ENCODE measurements at places on chromosomes 3 and 15.
A peak's percentile ranks its signal among the peaks of the same experiment; 100 is the strongest.

DNA sequence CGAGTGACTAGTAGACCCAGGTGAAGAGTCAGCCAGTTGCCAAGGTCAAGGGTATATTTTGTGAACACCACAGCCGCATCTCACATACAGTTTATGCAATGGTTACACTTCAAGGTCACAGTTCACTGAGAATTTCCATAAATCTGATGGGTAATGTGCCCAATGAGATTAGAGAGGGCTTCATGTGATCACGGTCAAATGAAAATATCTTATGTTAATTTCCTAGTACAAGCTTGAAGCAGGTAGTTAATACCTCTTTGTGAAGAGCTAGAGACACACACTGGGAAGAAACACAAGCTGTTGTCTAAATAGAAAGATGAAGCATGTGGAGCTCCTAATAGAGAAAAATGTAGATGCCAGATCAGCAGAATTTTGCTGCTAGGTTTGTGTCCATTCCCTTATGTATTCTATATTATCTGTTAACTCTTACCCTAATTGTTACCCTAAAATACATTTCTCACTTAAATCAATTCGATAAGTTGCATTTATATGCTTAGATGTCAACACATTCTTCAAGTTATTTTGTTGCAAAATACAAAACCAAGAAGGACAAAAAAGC lies 136.0 kb downstream of the NR2F2 start:
- no peak for DNase-seq

DNA sequence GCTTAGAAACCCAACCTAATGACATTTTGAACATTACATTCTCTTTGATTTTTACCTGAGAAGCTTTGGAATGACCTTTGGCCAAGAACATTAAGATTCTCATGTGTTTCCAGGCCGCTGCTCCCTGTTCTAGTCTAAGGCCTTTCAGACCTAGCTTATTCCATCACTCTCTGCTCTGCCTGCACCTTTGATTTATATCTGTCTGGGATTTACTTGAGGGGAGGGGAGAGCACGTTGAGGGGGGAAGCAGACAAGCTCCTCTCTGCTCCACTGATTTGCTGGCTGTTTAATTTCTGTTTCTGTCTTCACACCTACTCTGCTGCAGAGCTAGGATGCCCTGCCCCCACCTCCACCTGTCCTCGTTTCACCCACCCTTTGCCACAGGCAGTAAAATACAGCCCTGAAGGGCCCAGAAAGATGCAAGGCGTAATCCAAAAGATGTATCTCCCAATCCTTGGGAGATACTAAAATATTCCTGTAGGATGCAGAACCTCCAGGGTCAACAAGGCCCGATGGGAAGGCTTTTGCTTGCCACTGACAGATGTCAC lies 429.8 kb downstream of the EPHB1 start:
- DNase-seq, result no peak

GRCh38 chr3:33919312-33920120 lies 121.1 kb downstream of the PDCD6IP start:
- DNase-seq, result no peak

- peak; percentile 61 for DNase-seq
These were observed 93.9 kb upstream of the RASGRF1 start for GRCh38 chr15:79184465-79184892.

DNA sequence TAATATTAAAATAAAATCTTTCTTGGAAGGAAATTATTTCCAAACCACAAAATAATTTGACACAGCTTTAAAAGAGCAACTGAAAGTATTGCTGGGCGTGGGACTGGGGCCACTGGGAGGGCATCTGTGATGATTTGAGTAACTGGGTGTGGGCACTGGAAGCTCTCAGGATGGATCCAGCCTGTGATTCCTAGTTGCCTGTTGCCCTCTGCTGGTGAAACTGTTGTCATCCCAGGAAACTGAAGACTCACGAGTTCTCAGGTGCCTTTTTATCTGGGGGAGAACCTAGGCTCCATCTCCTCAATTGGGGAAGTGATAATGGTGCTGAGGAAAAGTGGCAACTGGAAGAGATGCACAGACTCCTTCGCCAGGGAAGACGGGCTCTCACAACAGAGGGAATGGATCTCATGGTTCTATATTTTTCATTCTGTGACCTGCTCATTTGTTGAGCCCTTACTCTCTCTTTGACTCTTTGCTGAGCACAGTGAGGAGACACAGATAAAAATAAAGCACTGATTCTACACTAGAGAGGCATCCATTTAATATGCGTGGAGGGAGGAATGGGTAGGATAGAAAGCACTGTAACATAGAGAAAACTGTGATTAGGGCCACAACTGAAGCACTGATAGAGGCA lies 61.6 kb downstream of the TPRG1 start:
- DNase-seq, result peak; percentile 9

DNA sequence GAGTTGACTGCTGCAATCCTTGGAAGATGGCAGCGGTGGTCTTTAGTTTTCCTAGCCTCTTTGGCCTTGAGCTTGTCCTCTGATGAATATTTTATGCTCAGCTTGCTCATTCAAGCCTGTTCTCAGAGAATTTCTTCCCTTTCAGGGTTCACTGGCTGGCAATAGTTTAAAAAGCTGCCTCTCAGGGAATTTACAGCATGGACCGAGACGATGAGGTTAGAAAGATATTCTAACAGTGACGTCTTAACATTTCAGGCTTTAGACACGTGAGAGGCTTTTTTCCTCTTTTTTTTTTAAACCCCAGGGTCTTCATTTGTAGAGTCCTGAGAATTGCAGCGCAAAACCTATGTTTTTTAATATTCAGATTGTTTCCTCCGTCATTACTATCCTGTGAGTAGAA lies 120.3 kb upstream of the CLSTN2 start:
- DNase-seq, result no peak

DNA sequence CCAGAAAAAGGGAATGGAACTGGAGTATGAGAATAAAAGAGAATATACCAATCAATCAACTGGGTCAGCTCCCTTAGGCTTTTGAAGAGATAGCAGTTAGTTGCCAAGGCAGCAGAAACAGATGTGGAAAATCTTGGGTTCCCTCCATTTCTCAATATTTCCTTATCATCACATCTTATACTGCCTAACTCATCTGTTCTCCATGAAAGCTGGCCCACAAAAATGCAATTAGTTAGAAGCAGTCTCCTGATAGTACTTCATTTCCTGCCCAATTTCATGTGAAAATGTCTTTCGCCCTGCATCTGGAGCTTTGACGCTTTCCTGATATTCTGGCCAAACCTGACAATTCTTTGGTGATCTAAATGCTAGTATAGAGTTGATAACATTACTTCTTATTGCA lies 30.1 kb upstream of the SPTSSB start:
- no peak for DNase-seq

DNA sequence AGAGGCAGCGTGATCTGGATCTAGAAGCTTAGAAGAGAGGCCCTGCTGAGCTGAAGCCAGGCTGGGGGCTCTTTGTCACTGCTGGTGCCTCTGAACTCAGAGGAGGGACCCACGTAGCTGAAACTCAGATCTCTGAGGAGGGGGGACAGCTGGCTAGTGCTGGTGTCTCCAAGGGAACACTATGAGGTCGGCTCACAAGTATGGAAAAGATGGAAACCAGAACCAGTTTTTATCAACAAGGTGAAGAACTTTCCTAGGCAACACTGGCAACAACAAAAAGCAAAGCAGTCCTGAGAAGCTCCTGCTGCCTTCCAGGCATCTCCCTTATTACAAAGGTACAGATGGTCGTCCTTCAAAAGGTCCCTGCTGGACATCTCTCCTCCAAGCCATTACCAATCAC lies 27.0 kb upstream of the FSTL1 start:
- no peak for DNase-seq

DNA sequence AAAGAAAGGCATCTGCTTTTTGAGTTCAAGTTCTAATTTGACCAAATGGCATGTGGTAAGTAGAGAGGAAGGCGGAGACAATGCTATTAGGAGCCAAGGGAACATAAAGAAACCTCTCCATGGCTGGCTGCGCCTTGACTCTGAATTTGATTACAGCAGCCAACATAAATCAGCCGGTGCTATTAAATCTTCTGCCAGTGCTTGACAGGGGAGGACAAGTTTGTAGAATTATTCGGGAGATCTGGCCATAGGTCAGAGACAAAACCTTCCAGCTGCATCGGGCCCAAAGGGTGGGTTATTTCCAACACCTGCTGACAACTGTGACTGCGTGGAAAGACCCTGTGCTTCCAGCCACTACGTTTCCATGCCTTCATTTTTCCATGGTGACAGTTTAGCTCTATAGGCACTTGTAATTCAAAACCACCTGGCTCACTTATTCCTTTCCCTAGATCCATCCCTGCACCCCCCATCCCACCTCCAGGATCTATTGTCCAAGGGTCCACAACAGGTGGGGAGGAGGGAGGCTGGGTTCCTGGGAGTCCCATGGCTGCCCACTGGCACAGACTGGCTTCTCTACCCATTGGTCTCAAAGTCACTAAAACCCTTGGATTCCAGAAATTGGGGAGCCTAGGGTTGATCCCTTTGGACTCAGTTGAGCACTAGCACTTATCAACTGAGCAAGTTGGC lies 15.9 kb downstream of the COLQ start:
- no peak for DNase-seq

- no peak for DNase-seq
These were observed 399.1 kb downstream of the SI start for GRCh38 chr3:164679245-164679644.

GRCh38 chr15:70517194-70517590 lies 246.2 kb downstream of the UACA start:
- no peak for DNase-seq

DNA sequence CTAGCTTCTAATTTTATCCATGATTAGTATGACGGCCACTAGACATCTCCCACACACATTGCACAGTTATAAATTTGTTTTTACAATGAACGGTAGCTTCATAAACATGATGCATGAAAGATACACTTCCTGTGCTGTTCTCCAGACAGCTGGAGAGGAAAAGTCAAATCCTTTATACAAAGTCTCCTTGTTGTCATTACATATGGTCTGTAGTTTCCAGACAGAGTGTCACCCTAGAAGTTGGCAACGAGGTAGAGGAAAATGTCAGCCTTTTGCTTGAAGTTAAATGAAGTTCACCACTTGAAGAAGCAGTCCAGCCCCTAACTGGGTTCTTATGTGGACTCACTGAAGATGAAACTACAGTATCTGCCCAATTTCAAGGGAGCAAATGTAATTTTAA lies 253.0 kb upstream of the P2RY1 start:
- DNase-seq, result no peak

DNA sequence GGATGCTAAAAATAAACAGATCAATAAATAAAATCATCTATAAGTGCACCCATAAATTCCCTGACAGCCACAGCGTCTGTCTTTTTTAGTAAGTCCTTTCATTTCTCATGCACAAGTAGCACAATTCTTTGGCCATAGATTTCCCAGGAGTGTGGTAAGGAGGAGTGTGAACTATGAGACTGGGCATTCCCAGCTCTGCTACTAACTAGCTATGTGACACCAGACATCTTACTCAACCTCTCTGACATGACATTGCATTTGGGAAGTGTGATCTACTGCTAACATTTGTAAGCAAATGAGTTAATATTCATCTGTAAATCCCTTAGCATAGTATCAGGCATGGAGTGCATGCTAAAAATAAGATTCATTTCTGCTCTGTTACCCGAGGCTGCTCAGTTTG lies 301.7 kb downstream of the NTRK3 start:
- no peak for DNase-seq

DNA sequence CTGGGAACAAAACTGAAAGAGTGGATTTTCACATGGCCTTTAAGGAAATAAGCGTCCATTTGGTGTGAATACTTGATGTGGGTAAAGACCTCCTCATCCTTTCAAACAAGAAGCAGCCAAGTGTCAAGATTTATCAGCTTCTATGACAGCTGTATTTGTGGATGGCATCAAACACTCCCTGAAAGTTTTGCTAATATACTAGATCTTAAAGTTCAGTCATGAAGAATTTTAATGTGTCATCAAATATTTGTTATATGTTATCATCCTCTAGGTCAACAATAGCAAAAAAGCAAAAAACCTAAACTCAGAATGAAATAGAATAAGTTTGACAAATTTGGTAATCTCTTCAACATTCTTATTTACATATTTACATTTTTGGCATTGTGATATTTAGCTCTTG lies 29.1 kb upstream of the LYSMD4 start:
- no peak for DNase-seq

DNA sequence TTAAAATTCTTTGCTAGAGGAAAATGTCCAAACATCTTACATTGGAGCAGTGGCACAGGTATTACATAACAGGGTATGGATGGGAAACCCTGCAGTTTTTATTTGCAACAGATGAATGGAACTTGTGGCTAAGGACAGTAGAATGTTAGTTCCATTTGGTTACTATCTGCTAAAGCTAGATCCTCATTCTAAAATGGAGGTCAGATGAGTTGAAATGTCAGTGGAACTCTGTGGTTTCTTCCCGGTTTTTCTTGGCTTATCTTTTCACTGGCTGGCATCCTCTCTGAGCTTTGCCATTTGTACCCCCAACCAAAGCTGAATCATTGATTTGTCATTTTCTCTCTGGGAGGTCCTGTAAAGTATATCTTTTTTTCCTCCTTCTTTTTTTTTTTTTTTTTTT lies 68.9 kb downstream of the ARMC8 start:
- DNase-seq, result no peak

- DNase-seq, result no peak
These were observed 88.8 kb downstream of the DLG1 start for GRCh38 chr3:197209366-197210260.

- peak; percentile 29 for DNase-seq
These were observed 806 bp downstream of the KLHL25 start for GRCh38 chr15:85793641-85794597.

DNA sequence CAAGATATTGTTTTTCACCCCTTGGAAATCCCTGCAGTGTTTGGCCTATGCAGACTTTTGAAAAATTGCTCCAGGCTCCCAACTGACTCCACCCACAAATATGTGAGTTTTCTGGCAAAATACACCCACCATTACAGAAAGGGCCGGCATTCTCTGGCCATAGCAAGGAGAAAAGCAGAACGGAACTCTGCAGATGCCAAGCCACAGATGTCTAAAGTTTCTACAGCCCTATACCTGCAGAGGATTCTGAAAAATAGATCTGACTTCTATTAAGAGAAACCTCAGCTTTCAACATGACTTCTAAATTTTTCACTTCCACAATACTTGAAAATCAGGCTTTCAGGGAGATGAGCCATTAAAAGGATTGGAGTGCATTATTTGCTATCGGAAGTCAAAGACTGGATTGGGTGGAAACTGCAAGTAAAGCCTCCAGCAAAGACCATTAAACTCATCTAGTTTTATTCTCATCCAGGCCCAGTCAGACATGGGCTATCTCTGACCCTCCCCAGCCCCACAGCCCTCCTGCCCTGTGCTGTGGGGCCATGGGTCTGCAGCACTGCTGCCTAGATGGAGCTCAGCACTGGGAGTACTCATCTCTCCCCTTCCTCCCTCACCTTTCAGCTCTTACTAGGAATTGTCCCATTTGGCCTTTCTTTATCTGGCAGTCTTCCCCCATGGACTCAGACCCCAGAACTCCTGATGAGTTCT lies 243.1 kb upstream of the GOLGA6L4 start:
- no peak for DNase-seq

- DNase-seq, result no peak
These were observed 42.5 kb downstream of the MUC20 start for GRCh38 chr3:195763076-195763830.

Measured in CD4-positive, alpha-beta T cell treated with Interleukin-17A for 1 hour (primary cell).